ENCODE measurements at places on chromosomes 1 and 21.

DNA sequence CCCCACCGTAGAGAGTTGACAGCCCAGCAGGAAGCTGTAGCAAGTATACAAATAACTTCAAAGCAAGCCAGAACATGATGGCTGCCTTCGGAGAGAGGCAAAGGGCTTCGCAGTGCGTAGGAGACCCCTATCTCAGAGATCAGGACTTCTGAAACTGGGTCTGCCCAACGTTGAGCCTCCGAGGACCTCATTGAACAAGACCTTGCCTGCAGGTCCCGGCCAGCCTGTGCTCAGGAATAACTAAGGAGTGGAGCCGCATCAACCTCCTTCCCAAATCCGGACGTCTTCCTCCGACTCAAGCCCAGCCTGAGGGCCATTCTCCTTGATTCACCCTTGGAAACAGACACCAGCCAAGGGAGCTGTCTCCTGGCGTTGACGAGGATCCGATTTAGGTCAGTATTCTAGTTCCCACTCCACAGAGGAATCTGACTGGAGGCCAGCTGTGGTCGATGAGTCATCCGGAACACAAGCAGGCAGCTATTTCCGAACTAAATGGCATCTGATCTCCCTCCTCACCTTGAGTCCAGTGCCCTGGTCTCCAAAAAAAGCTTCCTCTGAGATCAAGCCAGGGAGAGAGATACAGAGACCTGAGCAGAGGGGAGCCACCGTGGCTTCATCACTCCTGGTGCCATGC lies 166.5 kb upstream of the COA6 start:
- DNase-seq = no peak

- no peak for DNase-seq
Observed at GRCh38 chr1:10682449-10683309, 113.8 kb downstream of the CASZ1 start.

GRCh38 chr1:63189677-63190076 lies 132.7 kb upstream of the FOXD3 start:
- peak; percentile 17 for DNase-seq

DNA sequence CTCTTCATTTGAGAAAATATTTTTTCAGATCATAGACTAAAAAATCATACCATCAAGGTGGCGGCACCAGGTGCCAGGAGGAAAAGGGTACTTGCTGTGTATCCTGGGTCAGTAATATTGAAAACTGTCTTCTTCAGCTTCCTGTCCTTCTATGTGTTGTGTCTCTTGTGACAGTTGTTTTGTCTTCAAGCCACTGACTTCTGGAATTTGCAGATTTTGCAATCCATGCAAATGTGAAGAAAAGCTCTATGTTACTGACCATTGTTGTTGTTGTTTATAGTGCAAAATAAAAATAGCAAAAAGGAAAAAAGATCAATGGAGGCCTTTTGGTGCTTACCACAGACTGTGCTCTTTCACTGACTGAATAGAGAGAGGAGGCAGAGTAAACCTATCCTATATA lies 83.2 kb upstream of the RHOU start:
- no peak for DNase-seq

DNA sequence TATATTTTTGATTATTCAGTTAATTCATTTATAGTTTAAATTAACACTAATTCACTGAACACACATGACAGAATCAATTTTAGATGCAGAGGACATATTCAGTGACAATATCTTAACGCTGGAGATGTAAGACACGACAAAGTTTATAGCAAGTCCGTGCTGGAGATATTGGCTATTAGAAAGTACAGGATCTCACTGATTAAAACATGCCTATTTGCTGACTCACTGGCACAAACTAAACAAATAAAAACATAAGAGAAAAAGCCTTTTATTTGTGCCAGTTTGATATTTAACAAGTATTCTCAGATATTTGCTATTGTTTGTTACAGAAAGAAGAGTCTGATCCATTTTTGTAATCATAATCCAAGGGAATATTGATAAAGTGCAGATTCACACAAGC lies 1122.9 kb upstream of the B3GALT2 start:
- DNase-seq = no peak

DNA sequence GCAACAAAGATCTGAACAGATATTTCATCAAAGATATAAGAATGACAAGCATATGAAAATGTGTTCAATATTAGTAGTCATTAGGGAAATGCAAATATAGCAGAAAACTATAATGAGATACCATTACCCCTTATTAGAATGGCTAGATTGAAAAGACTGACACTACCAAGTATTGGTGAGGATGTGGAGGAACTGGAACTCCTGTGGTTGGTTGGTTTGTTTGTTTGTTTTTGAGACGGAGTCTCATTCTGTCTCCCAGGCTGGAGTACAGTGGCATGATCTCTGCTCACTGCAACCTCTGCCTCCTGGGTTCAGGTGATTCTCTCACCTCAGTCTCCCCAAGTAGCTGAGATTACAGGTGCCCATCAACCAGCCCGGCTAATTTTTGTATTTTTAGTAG lies 18.9 kb upstream of the HMGN1 start:
- DNase-seq = no peak

GRCh38 chr1:201310986-201311355 lies 27.7 kb downstream of the PKP1 start:
- DNase-seq = peak; percentile 95
